ENCODE measurements at places on chromosomes 13 and 19.

- no peak for DNase-seq
Observed at GRCh38 chr19:38062959-38063761, 156.2 kb downstream of the SIPA1L3 start.

GRCh38 chr19:17526922-17527321, 15.5 kb downstream of the PGLS start:
- DNase-seq: no peak

- peak; percentile 56 for DNase-seq
Observed at GRCh38 chr13:96636001-96636709, 358.1 kb downstream of the OXGR1 start.

GRCh38 chr13:76913898-76914297, 27.7 kb upstream of the KCTD12 start:
- no peak for DNase-seq

- peak; percentile 84 for DNase-seq
Observed at GRCh38 chr13:47499358-47500150, 501.5 kb downstream of the SUCLA2 start.

GRCh38 chr13:41458187-41458760, 924 bp downstream of the RGCC start:
- DNase-seq: no peak

DNA sequence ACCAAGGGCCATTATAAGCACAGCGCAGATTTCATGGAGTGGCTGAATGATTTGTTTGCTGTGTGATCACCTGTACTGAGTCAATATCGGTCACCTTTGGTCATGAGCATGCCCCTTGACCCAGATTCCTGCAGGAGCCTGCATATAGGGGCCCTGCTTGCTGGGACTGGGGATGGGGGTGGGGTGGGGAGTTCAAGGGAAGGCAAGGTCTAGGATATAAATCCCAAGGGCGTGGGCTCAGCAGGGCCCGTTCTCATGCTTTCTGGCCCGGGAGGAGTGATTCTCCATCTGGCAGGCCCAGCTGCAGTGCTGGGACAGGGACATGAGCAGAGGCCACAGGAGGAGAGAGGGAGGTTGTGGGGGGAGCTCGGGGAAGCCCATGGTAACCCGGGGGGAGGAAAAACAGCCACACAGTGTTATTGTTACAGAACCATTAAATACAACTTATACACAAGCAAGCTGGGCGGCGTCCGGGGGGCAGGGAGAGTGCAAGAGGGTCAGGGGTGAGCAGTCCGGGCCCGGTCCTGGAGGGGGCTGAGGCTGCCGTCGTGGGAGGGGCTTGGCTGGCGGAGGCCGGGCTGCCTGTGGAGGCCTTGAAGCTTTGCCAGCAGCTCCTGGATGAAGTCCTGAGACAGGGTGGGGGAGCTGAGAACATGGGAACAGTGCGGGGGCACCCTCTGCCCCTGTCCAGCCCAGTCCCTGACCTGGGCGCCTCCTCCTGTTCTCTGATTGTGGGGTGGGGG, 5.2 kb downstream of the PPP1R14A start:
- peak; percentile 21 for DNase-seq

- no peak for DNase-seq
Observed at GRCh38 chr13:33145667-33146066, 129.4 kb downstream of the KL start.

- DNase-seq: peak; percentile 2
Observed at GRCh38 chr19:41031916-41032315, 40.8 kb downstream of the CYP2B6 start.

DNA sequence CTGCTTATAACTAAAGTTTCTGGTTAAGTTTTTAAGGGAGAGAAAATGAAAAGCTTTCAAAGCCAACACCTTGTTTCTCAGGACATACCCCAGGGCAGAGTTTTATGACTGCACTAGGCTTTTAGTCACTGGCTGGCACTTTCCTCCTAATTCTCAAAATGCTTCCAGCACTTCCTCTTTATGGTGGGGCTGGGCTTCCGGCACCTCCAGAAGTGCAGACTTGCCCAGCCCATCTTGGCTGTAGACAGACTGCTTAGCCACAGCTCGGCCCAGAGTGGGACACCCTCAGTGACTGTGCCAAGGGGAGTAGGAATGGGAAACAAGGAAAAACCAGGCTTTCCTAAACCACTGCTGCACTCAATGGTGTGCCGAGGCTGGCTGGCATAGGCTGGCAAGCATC, 23.2 kb upstream of the GTF3A start:
- no peak for DNase-seq

DNA sequence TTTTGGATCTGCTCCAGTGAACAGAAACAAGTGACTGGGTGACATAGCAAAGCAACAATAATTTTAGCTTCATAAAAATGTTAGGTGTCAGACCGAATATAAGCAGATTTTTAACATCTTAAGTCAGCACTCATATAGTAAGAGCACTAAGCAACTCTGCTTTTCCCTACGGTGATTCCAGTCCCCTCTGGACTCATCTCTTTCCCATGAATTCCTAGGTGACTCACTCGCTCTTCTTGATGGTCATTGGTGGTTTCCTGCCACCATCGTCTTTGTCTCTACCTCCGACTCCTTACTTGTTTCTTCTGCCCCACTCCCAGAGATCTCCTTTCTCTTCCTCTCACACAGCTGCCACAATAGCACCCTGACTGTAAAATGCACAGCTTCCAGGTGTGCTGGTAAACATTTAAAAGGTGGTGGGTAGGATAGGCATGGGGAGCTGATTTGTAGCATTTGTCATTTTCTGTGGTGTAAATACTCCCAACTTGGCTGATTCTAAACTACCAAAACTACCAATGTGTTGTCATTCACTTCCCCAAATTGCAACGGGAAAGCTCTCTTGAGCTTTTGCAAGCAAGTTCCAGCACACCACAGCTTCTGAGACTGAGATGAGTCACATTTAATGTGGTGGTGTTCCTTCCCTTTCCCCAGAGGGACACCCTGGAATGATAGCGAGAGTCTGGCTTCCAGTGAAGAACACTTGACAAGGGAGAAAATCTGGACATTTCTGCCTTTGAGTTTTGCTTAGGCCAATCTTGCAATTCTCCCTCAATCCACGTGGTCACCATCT, 42.8 kb upstream of the CLDN10 start:
- DNase-seq: peak; percentile 44

DNA sequence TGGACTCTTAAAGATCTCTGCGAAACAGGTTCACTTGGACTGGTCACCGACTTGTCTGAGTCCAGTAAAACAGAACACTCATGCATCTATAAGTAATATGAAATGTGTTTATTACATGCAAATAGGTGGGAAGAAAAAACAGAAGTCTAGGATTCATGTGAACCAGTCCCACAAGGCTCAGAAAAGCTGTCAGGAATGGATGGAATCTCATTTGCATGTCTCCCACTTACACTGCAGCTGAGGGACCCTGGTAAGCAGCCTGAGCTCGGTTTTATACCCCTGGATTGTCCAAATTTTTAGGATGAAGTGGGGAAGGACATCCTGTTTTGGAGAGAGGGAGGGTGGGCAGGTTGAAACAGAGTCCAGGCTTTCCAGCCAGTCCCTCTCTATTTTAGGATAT, 1545.1 kb upstream of the PCDH20 start:
- no peak for DNase-seq

DNA sequence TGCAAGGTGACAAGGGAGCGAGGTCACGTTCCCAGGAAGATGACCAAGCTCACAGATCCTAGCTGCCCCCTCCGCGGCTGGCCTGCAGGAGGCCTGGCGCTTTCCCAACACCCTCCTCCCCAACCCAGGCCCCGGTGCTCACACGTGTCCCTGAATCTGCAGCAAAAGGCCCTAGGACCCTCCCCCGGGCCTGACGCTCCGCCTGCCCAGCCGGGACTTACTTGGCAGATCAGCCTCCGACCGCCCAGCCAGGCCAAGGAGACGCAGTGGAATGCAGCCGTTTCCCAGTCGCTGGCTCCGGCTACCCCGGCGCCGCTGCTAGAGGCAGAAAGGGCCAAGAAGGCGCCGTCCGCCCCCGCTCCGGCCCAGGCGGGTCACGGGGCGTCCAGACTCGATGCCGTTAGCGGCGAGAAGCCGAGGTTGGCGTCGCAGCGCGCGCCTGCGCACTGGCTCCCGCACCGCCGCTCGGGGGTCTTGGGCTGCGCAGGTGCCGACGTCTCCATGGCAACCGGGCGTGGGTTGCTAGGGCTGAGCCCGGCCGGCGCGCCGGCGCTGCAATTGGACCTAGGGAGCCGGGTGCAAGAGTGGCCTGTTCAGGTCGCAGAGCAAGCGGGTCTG, at the start of gene PNMA8A:
Gene PNMA8A, minus strand, starts transcription at position 448 of the 618 bp plus-strand sequence. CDS start 528 bp downstream, outside the sequence.
- peak; percentile 69 for DNase-seq

GRCh38 chr19:18029617-18030338, 21.8 kb downstream of the ARRDC2 start:
- peak; percentile 43 for DNase-seq

- peak; percentile 57 for DNase-seq
Observed at GRCh38 chr13:101150998-101151397, 265.3 kb downstream of the NALCN start.

DNA sequence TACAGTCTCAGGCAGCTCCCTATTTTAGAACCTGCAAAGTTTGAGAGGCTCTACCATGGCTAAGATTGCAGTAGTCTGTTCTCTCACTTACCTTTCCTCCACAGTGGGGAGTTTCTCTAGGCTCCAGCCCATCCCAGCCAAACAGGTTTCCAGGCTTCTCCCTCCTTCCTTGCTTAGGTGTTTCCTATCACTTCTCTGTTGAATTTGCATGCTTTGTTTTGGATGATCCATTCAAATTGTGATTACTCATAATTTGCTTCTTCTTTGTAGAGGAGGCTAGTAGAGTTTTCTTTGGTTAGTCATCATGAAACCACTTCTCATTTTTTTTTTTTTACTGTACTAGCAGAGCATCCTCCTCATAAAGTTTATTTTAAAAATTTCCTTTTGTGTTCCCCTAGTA, 1242.2 kb upstream of the MIR17HG start:
- DNase-seq: peak; percentile 56

DNA sequence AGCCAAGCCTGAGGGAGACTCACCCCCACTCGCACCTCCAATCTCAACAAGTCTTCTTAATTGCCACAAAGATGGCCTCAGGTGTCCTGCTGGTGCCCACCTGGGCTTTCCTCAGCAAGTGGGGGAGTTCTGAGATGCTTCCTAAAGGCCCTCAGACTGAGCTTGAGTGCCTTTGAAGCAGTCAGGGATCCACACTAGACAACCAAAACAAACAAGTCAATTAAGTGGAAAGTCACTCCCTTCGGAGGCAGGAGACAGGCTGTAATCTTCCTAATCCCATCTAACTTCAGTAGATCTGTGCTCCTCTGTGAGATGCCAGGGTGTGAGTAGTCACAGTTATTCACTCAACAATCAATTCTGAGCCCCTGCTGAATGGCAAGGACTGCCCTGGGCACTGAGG, 68.3 kb upstream of the SERP2 start:
- no peak for DNase-seq

- DNase-seq: peak; percentile 65
Observed at GRCh38 chr13:106619688-106620555, 52.0 kb upstream of the ARGLU1 start.

GRCh38 chr13:46866150-46866549, 30.7 kb downstream of the HTR2A start:
- DNase-seq: peak; percentile 76

All from amniotic epithelial cell (primary cell).